GM12892 (cell line): ENCODE measurements at places on chromosomes 6 and 20.

- DNase-seq: no peak
These were observed 775.8 kb upstream of the FLRT3 start for GRCh38 chr20:15113144-15113773.

- no peak for DNase-seq
These were observed 150.9 kb downstream of the JARID2 start for GRCh38 chr6:15396808-15397207.

GRCh38 chr20:59823491-59824259 lies 109.8 kb downstream of the SYCP2 start:
- DNase-seq: no peak

DNA sequence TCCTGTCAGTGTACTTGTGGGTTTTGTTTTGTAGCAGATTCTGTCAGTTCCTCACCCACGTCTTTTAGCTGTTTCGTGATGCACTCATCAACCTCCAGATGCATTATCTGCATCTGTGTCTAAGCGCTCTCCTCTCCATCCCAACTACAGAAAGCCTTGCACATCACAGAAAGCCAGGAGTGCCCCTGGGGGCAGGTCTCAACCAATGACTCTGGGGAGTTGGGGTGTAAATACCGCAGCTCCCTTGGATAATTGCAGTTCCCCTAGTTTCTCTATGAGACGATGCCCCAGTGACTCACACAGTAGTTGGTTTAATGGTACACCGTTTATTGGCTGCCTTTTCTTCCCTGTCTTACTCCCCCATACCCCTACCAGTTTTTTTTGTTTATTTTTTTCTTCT lies 158.1 kb downstream of the SOX4 start:
- DNase-seq: no peak

DNA sequence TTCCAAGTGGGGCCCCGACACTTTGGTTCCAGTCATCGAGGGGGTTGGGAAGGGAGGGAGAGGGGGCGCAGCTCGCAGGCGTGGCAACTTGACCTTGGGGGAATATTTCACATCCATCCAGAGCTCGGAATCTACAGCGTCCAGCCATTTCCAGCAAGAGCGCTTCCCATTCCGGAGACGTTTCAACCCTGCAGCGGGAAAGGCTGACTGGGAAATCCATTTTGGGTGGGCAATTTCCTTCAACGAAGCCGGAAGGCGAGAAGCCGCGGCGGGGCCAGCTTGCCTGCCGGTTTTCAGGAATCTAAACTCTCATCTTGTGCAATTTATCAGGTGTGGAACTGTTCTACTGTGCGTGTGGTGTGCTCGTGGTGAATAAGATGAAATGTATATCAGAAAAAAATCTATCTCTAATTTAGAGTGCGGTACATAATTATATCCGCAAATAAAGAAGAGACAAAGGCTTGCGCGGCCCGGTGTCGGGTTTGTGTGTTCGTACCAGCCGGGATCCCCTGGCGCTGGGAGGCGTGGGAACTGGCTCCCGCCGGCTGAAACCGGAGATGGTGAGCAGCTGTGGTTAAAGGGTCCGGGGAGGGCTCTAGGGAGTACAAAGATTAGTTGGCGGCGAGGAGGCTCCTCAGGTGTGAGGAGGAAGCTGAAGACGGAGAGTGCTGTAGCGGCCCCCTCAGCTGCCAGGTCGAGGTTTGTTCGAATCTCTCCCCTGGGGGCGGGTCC lies 4.8 kb downstream of the SLC32A1 start:
- peak; percentile 20 for DNase-seq

DNA sequence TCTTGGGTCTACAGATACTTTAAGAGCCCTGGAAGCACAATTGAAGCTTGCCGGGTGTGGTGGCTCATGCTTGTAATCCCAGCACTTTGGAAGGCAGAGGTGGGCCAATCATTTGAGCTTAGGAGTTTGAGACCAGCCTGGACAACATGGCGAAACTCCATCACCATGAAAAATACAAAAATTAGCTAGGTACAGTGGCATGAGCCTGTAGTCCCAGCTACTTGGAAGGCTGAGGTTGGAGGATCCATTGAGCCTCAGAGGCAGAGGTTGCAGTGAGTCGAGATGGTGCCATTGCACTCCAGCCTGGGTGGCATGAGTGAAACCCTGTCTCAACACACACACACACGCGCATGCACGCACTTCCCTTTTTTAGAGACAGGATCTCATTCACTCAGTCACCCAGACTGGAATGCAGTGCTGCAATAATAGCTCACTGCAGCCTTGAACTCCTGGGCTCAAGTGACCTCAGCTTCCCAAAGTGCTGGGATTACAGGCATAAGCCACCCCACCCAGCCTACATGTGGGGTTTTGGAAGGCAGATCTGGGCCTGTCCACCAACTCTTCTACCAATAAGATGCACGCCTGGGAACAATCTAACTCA lies 182.5 kb upstream of the JARID2 start:
- no peak for DNase-seq

- no peak for DNase-seq
These were observed 36.5 kb upstream of the KIF13A start for GRCh38 chr6:18023891-18024290.

DNA sequence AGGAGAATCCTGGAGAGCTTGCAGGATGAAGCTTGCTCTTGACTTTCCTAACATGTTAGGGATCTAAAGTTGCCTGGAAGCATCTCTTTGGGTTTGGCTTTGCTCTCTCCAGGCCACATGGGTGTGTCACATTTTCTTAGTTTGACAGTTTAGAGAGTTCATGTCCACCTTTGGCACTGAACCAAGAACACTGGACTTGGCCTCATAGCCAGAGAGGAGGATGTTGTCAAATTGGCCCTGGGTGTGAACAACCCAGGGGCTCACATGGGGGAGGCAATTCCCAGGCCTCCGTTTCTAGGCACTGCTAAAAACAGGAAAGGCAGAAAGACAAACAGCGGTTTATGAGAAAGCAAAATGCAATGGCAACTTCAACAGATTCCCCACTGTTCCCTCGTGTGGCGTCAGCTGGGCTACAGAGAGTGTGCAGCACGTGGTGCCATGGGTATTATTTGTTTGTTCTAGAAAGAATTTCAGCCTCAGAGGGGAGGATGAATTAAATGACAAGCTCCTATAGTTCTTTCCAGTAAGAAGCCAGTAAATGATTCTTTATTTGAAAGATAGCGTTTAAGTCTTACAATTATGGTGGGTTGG lies 93.9 kb downstream of the CLIC5 start:
- no peak for DNase-seq

DNA sequence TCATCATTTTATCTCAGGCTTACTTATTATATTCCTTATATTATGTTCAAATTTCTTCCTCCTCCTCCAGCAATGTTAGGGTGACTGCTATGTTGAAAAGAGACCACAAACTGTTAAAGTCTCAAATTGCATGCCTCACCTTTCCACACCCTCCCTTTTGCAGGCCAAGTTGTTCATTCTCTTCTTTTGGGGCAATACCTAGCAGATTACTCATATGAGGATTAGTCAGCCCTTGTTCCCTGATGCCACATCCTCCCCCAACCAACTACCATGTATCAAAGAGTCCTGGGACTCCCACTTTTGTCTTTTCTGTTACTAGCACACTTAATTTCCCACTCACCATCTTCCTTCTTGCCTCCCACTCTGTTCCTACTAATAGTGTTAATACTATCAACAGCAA lies 434.7 kb downstream of the BCKDHB start:
- no peak for DNase-seq

- no peak for DNase-seq
These were observed 125.9 kb upstream of the TNFAIP3 start for GRCh38 chr6:137740967-137741761.

DNA sequence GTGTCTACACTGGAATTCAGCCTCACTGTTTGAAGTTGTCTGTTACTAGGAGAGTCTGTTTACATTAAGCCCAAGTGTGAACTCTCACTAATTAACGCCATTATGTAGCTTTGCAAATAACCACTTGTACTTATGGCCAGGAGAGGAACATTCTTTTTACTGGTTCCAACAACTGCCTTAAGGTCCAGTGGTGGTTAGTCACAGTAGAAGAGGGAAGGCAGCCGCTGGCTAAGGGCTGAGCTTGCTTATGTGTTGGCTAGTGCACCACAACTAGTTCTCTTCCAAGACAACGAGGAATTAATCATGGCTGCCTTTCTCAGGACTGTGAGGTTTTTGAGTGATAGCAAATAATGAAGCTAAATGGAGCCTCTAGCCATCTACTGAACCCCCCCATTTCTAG lies 14.9 kb upstream of the SLC22A23 start:
- no peak for DNase-seq

DNA sequence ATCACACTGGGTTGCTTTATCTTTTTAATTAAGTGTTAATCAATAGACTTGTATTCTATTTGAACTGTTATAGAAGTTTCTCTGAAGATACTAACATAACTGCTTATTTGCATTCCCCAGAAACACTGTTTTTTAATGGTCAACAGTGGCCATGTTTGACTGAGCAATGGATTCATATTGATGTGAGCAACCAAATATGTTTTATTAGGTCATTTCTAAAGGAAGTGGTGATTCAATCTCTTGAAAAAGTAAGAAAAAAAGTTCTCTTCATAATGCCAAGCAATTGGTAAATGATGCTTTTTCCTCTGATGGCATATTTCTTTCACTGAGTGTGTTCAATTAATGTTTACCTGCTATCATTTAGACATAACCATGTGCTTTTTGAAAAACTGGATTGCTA lies 593.0 kb upstream of the CITED2 start:
- no peak for DNase-seq

DNA sequence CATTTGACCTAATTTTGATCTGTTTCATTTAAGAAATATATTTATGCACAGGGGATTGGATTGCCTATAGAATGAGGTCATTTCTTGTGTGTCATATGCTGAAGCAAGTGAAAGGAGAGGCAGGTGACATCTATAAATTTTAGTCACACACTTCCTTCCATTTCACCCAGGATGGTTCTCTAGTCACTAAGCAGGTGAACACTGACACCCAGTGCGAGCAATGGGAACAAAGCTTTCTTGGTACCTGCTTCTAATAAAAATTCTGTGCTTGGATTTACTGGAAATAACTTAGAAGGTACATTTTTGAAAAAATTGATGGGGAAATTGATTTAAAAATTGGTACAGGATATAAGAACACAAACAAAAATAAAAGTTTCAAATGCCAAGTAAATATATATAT lies 66.9 kb upstream of the MC3R start:
- no peak for DNase-seq

GRCh38 chr20:52668626-52669025 lies 303.5 kb upstream of the TSHZ2 start:
- no peak for DNase-seq

DNA sequence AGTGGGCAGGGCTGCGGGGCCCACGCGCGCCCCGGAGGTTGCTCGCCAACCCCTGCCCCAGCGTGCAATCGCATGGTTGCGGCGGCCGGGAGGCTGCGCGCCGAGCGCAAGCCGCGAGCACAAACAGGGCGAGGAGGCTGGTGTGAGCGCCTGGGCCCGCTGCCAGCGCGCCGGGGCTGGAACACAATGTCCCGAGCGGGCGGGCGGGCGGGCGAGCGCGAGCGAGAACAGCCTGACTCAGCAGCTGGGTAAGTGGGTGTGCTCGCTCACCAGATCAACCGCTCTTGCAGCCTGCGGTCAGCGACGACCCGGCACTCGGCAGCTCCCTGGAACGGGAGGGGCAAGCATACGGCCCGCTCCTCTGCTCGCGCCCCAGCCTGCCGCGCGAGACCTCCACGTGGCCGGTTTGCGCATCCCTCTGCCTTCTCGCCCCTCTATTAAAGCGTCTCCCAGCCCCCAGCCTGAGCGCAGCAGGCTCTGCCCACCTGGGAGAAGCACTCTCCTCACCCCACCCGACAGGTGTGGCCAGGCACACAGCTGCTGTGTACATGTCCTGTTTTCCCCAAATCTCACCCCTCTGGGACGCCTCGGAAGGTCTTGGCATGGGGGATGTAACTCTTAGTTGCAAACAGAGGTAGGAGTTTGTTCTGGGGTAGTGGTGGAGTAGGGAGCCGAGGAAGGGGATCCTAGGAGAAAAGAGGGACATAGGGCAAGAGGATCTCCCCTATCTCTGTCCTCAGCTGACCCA lies 8.7 kb upstream of the ARMC12 start:
- DNase-seq: peak; percentile 84

DNA sequence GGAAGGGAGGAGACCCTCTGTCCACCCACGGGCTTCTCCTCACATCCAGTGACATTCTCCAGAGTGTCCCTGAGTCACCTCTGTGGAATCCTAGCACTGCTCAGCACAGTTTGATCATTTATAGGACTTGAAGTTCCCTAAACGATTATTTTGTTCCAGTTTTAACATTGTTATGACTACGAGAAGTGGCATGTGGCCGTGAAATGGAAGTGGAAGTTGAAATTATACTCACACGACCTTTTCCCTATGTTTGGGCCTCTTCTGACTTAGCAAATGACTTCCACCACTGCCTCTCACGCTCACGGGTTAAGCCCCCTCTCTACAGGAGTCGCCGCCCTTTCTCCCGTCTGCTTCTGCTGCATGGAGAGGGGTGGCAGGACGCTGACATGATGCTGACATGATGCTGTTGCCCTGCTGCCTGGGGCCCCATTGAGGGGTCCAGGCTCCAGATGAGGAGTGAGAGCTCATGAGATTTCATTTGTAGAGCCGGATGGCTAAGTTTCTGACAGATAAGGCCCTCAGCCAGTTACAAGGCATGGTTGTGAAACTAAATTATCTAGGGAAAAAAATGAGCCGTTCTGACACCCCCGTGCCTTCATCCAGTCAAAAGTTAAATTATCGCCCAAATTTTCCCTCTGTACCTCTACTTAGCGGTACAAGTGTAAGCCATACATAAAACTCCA lies 153.6 kb upstream of the UST start:
- DNase-seq: no peak

GRCh38 chr20:48827855-48828733 lies at the start of gene PREX1:
TSS of gene PREX1 (minus strand) at chr20:48827999. CDS start at chr20:48827860, 139 bp downstream.
- DNase-seq: peak; percentile 87

GRCh38 chr20:45506398-45506797 lies 9.0 kb downstream of the SPINT3 start:
- DNase-seq: no peak

- DNase-seq: no peak
These were observed 168.4 kb downstream of the DOK5 start for GRCh38 chr20:54643761-54644160.

- DNase-seq: peak; percentile 9
These were observed 6.2 kb upstream of the GRM4 start for GRCh38 chr6:34152042-34152524.
